Fibroblast of upper back skin (primary cell): ENCODE measurements at places on chromosomes 13 and 19.

GRCh38 chr19:29805031-29805965 is 6.5 kb upstream of the CCNE1 start:
- no peak for DNase-seq

DNA sequence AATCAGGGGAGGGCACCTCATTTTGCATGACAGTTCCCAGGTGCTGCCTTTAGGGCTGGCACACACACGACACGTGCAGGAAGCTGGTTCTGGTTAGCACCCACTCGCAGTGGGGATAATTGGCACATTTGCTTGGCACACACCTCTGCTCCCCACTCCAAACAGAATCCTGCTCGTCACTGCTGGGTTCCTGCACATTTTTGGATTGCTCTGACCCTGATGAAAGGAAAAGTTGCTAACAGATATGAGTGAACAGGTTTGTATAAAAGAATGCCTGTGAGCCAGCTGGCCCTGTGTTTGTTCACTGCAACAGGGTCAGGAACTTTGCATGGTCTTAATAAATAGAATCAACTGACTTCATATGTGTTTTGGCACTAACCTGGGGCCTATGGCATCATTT is 1500.4 kb downstream of the EFNB2 start:
- DNase-seq: no peak

- no peak for DNase-seq
These were observed 2.2 kb downstream of the MZF1 start for GRCh38 chr19:58570770-58571574.

DNA sequence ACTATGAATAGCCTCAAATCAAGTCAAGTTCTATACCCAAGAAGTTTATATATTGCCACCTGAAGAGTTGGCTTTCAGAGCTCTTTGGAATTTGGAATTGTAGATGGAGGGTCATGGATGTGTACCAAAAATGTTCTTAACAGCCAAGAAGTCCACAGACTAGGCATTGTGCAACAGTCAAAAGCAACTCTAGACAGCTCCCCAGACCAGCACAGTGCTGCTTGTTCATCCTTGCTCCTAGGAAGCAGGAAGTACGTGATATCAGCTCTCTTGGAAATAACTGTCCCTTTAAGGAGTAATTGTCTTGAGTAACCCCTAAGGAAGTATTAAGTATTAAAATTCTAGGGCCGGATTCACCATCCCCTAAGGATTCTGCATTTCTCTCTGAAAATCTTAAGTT is 30.7 kb upstream of the IL17D start:
- DNase-seq: peak; percentile 29

- no peak for DNase-seq
These were observed 184.8 kb downstream of the PCDH9 start for GRCh38 chr13:67045357-67045756.

DNA sequence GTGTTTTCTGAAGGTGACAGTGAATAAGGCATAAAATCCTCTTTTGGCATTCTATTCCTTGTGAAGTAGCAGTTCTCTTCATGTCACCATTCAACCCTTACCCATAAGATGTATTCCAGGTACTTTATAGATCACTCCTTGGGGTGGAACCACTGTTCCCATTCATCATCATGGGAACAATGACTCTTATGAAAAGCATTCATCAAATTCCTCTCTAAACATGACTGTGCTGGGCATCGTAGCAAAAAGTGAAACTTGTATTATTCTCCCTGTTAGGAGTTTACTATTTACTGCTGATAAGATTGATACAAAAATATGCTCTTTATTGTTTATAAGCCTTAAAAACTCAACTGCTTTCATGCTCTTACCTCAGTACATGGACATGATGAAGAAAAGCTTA is 793.4 kb downstream of the LIG4 start:
- peak; percentile 2 for DNase-seq

DNA sequence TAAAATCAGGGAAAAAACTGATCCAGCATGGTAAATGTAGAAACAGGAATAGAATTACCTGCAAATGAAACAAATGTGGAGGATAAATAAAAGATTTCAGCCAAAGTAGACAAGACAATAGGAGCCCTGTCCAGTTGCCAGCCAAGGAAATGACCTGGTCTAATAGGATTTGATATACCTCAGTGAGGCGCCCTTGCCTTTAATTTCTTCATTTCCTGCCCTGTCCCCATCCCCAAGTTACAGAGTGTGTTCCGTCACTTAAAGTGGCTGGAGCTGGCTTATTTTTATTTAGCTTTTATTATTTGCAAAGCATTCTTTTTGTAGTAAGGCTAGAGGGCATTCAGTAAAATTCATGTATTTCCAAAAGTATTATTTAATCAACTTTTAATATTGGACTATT is 1022.0 kb downstream of the EFNB2 start:
- no peak for DNase-seq

DNA sequence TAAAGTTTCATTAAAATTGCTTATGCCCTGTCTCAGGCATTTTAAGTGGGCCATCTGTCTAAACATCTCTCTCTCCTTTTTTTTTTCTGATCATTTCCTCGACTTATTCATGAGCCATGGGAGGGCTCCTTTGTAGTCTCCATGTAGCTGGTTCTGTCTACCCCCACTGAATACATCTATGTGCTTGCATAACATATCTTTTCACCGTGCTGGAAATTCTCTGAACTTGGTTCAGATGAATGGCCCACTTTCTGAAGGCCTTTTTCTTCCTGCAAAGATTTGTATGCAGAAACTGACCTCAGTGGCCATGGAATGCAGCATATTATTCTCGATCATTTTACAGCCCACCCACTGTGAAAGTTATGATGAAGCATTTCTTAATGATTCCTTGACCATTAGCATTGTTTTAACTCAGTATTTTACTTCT is 225.3 kb downstream of the GGACT start:
- peak; percentile 84 for DNase-seq

DNA sequence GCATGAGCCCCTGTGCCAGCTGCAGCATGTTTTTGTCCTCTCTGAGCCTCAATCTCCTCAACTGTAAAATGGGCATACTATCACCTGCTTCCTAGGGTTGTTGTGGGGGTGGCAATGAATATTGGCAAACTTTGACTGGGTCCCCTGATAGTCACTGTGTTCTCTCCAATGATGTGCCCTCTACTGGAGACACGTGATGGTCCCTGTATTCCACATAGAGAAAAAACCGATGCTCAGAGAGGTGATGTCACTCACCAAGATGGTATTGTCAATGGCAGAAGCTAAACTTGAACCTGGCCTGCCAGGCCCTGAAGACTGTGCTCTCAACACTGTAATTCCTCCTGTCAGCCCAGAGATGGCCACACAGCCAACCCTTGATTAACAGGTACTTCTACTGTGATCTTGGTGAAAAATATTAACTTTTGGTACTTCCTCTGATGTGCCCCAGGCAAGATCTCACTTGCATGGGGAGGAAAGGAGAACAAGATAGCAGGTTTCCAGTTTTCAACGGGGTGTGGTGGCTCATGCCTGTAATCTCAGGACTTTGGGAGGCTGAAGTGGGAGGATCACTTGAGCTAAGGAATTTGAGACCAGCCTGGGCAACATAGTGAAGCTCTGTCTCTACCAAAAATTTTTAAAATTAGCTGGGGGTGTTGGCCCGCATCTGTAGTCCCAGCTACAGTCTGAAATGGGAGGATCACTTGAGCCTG is 3.6 kb downstream of the CEACAM20 start:
- no peak for DNase-seq

- DNase-seq: peak; percentile 85
These were observed 34.2 kb downstream of the GPR42 start for GRCh38 chr19:35404879-35405622.

DNA sequence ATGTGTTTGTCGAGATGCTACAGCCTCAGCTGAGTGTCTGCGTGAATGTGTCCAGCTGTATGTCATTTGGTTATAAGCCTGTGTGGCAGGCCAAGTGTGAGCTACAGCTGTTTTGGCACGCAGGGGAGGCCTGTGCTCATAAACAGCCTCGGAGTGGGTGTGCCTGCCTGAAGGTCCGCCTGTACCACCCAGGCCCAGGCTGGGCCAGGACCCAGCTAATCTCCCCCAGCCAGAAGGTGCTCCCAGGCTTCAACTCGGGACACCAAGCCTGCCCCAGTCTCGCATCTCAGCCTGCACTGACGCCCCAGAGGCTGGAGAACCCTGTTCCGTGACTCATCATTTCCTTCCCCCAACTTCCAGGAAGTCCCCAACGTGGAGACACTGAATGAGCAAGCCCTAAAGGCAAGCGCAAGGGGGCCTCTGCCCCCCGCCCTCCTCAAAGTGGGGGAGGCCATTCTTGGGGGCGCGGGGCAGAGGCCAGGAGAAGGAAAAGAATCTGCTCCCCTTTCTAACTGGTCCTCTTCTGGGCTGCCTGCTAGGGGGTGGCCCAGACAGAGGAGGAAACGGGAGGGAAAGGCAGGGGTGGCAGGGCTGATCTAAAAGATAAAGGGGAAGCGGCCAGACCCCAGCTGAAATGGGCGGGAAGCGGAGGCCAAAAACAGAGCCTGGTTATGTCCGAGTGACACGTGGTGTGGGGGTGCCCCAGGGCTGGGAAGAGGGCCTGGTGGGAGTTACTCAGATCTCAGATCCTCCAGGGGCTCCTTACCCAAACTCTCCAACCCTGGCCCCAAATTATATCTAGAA is 2.0 kb downstream of the SLC1A5 start:
- DNase-seq: peak; percentile 84

- no peak for DNase-seq
These were observed 114.0 kb upstream of the OBI1 start for GRCh38 chr13:78772933-78773332.
